ENCODE measurements at places on chromosomes 3 and 15. TPM values are rescaled to one million over a fixed set of nuclear protein-coding genes. Genes with fewer than 3 reads are reported as not detected.

DNA sequence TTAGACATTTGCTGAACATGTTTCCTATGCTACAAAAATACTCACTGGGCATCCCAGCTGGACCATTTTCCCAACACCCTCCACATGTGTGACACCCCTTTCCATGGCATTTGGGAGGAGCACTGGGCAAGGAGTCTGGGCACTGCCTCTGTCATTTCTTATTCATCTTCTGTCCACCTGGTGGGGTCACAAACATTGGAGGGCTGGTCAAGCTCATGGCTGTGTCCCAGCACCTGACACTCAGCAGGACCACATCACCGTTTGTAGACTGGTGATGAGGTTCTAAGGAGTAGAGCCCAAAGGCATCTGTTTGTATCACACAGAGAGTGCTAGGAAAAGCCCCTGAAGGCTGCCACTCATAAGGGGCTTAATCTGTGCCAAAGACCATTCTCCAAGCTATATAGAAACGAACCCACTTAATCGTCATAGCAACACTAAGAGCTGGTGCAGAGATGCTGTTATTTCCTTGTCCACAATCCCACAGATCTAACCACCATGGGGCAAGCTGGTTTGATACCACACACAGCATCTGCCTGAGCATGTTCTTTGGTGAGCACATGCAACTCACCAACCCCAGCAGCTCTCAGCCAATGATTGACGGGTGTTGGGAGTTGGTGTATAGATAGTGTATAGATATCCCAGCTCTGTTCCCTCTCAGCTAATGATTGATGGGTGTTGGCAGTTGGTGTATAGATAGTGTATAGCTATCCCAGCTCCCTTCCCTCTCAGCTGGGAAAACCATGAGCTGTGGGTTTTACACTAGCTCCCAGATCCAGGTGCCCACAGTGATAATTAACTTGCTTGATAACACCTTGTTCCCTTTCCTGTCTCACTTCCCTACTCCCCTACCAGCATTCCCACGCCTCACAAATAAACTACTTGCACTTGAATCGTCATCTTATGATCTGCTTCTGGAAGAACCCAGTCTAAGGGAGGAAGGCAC, 42.7 kb upstream of the ATP2B2 start:
- no peak for DNase-seq

DNA sequence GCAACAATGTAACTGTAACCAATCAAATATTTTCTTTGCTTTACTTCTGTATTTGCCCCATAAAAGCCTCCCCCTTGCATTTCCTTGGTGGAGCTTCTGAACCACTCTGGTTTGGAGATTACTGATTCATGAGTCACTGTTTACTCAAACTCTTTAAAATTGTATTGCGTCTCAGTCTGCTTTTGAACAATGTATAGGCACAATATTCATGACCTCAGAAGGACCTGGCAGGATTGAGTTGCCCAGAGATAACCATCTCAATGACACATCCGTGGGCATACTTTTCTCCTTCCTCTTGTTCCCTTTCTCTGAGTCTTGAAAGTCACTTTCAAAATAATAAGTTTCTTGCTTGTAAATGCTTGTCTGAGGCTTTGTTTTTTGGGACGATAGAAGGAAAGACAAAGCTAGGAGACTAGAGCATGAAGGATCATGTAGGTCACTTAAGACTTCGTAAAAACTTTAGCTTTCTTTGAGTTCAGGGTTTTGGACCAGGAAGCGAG, 57.1 kb upstream of the POU1F1 start:
- no peak for DNase-seq

DNA sequence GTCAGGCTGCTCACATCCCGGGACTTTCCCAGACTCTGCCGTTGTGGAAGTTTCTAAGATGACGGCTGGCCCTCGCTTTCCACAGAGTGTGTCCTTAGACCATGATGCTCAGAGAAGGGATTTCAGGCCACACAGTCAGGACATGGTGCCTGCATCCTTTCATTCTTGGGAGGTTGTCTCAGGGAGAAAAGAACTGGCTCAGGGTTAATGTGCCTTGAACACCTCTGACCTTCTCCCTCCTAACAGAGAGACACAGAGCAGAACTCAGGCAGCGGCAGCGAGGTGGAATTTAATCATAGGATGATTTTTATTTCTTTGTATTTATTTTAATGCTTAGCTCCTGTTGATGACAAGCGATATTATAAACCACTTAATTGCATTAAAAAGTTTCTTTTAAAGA, 96.9 kb upstream of the ATP2B2 start:
- DNase-seq = no peak

Gene CSPG4
- total RNA-seq = 0.95 TPM

DNA sequence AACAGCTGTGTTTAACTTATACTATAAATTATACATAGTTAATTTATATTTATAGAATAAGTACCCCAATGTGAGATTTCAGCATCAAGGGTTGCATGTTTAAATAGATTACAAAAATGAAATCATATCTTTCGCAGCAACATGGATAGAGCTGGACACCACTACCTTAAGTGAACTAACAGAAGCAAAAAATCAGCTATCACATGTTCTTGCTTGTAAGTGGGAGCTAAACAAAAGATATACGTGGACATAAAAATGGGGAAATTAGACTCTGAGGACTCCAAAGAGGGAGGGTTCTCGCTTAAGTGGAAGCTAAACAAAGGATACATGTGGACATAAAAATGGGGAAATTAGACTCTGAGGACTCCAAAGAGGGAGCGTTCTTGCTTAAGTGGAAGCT, 626.5 kb upstream of the DPPA4 start:
- no peak for DNase-seq

DNA sequence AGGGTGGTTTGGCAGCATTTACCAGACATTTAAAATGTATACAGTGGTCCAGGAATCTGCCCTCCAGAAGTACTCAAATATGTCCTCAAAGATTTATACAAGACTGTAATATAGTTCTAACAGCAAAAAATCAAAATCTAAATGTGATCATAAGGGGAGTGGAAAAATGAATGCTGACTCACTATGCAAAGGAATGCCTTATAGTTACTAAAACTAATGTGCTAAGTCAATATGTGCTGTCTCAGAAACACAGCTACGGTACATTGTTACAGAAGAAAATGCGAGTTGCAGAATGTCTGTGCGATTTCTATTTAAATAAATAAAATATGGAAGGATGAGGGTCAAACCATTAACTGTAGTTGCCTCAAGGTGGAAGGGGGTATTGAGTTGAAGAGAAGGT, 230.1 kb upstream of the UBE2E1 start:
- DNase-seq = no peak

Gene C2CD4B
- total RNA-seq = 43.0 TPM

Gene ARL14
- total RNA-seq = 2.1 TPM

Gene CLDN18
- total RNA-seq = 4.0 TPM

DNA sequence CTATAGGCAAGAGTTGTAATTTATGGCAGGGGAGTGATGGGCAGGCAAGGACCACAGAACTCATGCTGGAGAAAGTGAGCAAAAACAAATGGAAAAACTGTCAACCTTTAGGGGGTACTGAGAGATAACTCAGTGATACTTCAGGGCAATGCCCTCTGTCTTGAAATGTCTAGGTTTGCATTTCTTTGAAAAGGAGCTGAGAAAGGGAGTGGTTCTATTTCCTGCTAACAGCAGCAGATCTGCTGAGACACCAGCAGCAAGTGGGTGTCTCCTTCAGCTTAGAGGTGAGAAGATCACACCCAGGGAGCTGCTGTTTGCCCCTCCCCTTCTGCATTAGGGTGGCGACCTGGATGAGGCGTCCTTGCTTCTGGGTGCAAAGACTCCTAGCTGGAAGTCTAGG, 42.3 kb upstream of the XIRP1 start:
- no peak for DNase-seq

- no peak for DNase-seq
These were observed 344.7 kb downstream of the NEK10 start for GRCh38 chr3:27024493-27024892.

DNA sequence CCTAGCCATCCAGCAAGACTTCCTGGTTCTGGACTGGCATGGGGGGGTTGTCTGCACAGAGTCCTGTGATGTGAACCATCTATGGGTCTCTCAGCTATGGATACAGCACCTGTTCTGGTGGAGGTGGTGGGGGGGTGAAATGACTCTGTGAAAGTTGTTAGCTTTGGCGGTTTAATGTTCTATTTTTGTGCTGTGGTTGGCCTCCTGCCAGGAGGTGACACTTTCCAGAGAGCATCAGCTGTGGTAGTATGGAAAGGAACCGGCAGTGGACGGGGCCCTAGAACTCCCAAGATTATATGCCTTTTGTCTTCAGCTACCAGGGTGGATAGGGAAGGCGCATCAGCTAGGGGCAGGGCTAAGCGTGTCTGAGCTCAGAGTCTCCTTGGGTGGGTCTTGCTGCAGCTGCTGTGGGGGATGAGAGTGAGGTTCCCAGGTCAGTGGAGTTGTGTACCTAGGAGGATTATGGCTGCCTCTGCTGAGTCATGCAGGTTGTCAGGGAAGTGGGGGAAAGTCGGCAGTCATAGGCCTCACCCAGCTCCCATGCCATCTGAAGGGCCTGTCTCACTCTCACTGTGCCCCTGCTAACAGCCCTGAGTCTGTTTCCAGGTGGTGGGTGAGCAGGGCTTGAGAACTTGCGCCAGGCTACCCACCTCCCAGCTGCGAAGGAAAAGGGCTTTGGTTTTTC, 7.1 kb upstream of the LARS2 start:
- DNase-seq = no peak

Gene ASB14
- total RNA-seq = 0.16 TPM

Gene NME9
- total RNA-seq = 0.79 TPM

Gene ZNF502
- total RNA-seq = 2.7 TPM

DNA sequence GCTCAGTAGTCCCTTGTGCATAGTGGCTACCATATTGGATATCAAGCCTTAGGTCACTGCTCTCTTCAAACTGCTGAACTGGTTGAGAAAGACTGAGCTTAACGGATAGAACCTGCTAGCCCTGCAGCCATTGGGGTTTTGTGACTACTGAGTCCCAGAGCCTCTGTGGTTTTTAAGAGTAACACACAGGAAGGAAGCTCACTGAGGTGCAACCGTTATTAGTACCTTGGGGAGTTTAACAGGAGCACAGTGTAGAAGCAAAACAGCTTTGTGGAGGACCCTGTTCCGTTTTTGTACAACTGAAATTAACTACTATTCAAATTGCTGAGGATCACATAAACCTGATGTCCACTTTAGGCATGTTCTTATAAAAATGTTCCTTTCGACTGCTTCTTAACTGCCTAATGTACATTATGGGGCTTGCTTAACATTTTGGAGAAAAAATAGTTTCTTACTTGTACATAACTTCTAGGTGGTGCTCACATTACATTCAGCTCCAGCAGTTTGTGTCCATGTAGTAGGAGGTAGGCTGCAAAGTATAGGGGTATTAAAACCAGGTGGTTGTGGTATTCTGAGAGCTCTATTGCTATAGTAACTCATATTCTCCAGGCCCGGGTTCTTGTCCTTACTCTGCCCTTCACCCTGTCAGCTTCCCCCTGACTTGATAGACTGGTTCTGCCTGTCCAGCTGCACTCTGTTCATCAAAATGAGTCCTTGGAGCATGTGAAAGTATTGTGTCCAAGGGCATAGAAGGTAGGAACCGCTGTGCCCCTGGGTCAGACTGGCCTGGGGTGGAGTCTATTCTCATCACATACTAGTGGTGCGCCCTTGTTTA, 17.3 kb downstream of the PXK start:
- peak; percentile 23 for DNase-seq

Gene IQCF5
- total RNA-seq = not detected

- DNase-seq = no peak
These were observed 21.9 kb upstream of the TSEN2 start for GRCh38 chr3:12462159-12462947.

- no peak for DNase-seq
These were observed 901 bp upstream of the CLN6 start for GRCh38 chr15:68230157-68231100.

DNA sequence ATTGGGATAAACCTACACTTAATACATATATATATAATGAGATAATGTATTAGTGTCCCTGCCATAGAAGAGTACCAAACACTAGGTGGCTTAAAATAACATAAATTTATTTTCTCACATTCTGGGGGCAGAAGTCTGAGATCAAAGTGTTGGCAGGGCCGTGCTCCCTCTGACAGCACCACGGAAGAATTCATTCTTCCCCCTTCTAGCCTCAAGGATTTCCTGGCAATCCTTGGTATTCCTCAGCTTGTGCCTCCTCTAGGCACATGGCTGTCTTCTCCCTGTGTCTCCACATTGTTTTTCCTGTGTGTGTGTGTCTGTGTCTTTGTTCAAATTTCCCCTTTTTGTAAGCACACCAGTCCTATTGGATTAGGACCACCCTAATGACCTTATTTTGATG, 115.2 kb upstream of the AGBL1 start:
- no peak for DNase-seq

- no peak for DNase-seq
These were observed 163.5 kb downstream of the GOLGA6L4 start for GRCh38 chr15:84398763-84399701.

- DNase-seq = no peak
These were observed 57.0 kb upstream of the ITGA11 start for GRCh38 chr15:68488966-68489365.

DNA sequence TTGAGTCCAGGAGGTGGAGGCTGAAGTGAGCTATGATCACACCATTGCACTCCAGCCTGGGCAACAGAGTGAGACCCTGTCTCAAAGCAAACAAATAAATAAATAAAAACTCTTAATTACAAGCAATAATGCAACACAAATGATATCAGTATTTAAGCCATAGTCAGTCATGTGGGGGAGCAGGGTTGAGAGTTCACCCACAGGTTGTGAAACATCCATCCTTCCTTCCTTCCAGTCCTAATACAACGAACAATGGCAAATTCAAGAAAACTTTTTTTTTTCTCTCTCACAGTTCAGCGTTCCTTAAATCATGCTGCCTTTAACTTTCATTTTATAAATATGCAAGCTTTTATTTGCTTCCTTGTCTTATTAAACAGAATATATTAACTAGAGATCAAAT, 24.1 kb downstream of the ZNF592 start:
- DNase-seq = no peak

GRCh38 chr3:37913522-37913921, 51.8 kb downstream of the CTDSPL start:
- no peak for DNase-seq

DNA sequence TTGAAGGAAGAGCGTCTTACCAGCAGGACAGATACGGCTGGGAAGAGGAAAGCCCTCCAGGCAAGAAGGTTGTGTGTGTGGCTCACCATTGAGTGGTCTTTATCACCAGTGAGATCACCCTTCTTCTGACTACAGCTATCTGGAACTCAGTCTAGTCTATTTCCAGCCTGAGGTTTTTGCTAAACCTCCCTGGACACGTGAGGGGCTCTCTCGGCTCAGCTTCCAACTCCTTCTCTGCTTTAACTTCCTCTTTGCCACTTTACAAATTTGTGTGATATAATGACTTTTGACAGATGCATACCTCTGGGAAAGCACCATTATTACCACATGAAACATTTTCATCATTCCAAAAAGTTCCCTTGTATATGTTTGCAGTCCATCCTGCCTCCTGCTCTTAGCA, 15.3 kb upstream of the ROPN1 start:
- no peak for DNase-seq

DNA sequence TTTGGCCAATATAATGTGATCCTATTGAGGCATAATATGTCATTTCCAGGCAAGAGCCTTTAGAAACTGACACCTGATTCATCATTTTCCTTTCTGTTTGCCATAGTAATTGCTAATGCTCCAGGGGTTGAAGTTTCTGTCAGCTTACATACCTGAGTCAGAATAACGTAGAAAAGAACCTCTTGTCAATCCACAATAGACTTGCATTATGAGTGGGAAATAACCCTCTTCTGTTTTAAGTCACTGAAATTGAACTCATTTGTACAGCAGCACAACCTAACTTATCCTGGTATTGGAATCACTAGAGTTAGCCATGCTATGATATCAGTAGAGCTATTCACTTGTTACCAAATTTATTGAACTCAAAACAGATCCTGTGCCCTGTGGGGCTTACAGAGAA, 101.7 kb upstream of the TP63 start:
- no peak for DNase-seq

- no peak for DNase-seq
These were observed 76.0 kb upstream of the GSK3B start for GRCh38 chr3:120170223-120170622.

Gene TIMP4
- total RNA-seq = 4.6 TPM

Measured in pancreas (tissue), 10 donors.